ENCODE measurements at places on chromosomes 2 and 18.

- DNase-seq = no peak
These were observed 11.0 kb downstream of the FECH start for GRCh38 chr18:57575542-57575941.

DNA sequence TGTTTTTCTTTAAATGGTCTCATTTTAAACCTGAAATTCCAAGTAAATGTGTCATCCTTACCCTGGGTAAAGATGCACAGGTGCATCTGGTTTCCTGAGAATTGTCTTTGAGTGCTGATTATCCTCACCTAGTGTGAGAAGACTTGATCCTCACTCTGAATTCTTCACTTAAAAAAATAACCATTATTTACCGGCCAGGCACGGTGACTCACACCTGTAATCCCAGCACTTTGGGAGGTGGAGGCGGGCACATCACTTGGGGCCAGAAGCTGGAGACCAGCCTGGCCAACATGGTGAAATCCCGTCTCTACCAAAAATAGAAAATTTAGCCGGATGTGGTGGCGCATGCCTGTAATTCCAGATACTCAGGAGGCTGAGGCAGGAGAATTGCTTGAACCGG lies 9.9 kb upstream of the WNT6 start:
- DNase-seq = no peak

GRCh38 chr2:113930448-113930847 lies 40.6 kb downstream of the ACTR3 start:
- no peak for DNase-seq

- DNase-seq = no peak
These were observed 15.0 kb upstream of the BMPR2 start for GRCh38 chr2:202361108-202361507.

GRCh38 chr2:162989507-162989906 lies 150.9 kb upstream of the KCNH7 start:
- no peak for DNase-seq

- DNase-seq = no peak
These were observed 78.5 kb upstream of the RPL31 start for GRCh38 chr2:100923461-100924060.

- DNase-seq = no peak
These were observed 435.3 kb downstream of the TGIF1 start for GRCh38 chr18:3885209-3885792.

- DNase-seq = peak; percentile 99
These were observed 114.1 kb downstream of the COL6A3 start for GRCh38 chr2:237299906-237300305.

DNA sequence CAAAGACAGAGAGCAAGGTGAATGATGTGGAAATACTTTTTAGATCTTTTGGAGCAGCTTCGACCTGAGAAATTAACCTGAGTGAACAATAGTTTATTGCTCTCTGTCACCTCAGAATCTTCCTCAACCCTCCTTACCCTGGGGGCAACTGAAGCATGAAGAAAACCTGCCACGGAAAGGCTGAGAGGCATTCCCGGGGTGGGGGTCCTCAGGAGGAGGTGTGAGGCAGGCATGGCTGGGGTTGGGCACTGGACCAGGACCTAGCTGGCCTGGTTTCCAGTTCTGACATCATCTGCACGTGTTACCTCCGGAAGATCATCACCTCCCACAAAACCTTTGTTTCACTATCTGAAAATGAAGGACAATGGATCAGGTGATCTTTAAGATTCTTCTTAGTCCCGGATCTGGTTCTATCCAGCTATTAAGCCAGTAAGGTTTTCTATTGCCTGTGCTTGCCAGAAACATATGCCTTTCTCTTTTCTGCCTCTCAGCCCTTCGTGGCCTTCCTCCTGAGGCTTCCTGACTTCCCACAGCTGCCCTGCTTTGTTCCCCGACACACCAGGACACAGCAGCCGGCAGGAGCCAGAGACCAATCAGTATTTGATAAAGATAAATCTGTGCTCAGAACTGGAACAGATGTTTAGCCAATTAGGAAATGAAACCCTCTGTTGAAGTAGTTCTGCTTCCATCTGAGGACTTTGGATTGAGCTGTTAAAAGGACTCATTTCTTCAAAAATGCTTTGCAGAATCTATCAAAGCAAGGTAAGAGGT lies 232.5 kb downstream of the TDRD15 start:
- DNase-seq = no peak

DNA sequence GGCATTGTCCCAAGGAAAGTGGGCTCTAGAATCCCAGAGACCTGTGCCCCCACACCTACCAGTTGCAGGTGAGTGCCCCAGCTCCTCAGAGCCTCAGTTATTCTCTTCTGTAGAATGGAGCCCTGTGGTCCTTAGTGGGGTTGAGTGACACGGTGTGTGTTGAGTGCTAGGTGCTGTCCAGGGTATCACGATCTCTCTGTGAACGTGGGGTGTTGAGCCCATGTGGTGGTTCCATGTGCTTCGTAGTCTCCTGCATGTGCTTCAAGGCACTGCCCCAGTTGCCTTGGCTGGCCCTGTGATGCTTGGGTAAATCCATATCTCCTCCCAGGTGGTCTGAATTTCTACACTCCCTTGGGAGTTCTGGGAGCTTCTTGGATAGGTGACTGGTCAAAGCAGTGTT lies 54.9 kb downstream of the SH3RF3 start:
- DNase-seq = no peak

DNA sequence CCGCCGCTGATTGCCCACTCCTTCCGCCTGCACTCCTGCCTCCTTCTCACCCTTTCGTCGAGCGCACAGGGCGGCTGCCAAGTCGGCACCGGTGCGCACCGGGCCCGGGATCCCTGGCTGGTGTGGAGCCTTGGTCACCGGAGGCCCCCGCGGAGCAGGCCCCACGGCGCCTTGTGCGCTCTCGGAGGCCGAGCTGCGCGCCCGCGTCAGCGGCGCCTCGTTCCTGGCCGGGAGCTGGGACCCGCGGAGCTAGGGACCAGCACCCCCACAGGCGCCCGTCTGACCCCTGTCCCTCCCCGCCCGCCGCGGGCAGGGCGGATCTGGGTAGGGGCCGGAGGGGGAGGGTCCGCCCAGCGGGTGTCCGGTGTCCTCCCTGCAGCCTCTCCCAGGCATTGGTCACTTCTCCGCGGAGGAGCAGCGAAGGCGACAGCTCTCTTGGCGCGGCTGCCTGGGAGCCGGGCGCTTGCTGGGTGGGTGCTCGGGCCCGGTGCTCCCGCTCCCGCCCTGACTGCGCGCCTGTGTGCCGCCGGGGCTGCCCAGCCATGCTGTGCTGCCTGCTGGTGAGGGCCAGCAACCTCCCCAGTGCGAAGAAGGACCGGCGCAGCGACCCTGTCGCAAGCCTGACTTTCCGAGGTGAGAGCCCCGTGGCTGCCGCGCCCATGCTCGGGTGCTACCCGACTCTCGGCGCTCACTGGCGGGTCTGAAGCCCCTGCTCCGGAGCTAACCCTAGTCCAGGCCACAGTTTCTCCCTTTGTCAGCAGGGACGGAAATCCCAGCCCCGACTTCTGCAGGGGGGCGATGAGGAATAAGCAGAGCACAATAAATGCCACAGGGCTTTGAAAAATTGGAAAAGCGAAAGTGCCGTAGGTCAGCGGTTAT lies 13.2 kb downstream of the DYSF start:
- DNase-seq = no peak
